ENCODE measurements at places on chromosomes 3 and 15. TPM values are rescaled to one million over a fixed set of nuclear protein-coding genes. Genes with fewer than 3 reads are reported as not detected.

- DNase-seq, result peak; percentile 27
Measured at GRCh38 chr15:76460871-76461270, 124.3 kb downstream of the ISL2 start.

DNA sequence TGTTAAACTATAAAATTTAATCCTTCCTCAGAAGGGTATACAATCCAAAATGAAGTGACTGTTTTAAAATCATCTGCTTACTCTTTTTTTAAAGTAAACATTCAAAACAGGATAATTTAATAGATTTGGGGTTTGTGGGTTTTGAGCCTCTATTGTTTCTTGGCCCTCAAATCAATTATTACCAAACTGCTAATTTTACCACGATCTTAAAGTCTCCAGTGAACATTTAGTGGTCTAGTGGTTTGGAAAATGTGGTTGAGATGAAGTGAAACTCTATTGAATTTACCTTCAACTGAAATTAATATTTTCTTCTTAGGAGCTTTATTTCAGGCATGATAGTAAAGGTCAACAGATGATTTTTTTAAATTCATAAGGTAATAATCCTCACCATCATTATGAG, 11.2 kb upstream of the ATP11B start:
- DNase-seq, result no peak

DNA sequence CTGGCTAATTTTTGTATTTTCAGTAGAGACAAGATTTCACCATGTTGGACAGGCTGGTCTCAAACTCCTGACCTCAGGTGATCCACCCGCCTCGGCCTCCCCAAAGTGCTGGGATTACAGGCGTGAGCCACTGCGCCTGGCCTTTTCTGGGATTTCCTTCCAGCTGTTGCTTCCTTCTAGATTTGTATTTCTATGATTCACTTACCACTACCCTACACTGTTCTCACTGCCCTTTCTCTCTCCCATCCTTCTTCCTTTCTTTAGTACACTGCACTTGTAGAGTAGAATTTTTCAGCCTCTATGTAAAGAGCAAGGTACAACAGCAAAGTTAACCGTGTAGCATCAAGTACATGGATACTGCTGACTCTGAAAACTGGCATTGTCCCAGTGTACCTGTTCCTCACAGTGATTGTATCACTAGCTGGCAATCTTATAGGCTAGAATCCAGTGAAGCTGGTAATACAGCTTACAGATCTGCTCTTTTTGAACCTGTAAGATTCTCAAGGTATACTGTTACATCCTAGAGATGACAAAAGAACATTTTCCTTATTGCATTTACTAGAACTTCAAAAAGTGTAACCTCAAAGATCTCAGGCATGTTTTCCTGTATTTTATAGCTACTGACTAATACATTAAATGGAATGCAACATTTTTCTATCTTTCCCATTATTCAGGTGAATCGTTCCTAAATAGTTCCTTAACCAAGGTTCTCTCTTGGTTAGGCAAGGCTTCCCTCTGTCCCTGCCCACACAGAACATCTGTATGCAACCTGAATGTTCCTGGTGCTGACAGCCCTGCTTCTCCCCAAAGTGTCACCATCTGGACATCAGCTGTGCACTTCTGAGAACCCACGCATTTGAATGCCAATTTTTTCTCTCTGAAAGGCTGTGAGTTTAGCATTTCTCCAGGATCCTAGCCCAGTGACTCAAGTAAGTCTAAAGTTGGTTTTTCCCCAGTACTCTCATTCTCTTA, 74.1 kb upstream of the RAP2B start:
- DNase-seq, result peak; percentile 66

GRCh38 chr3:98754483-98754882, 8.7 kb upstream of the ST3GAL6 start:
- no peak for DNase-seq

- DNase-seq, result no peak
Measured at GRCh38 chr3:105835606-105836005, 33.2 kb downstream of the CBLB start.

DNA sequence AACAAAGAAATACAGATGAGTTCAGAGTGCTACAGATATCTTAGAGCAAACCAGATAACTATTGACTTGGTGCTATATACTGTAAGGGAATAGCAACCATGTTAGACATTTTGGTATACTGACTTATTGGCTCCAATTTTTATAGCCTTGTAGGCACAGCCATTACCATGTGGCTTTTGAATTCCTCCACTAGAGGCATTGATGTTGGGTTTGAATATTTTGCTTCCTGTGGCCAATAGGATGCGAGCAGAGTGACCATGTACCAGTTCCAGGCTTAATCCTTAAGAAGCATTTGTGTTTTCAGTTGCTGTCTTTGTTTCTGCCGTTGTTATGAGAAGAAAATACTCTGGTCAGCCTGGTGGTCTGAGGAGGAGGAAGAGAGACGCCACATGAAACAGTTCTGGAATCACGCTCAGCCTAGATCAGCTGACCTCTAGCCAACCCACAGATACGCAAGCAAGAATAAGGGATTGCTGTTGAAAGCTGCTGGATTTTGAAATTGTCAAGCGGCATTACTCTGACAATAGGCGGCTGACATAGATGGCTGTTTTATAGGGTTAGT, 109.4 kb upstream of the TNIK start:
- no peak for DNase-seq

- DNase-seq, result no peak
Measured at GRCh38 chr15:77904436-77904821, 173.1 kb downstream of the TBC1D2B start.

GRCh38 chr3:28673446-28673845, 324.8 kb upstream of the AZI2 start:
- no peak for DNase-seq

GRCh38 chr15:64247535-64247905, 84.7 kb upstream of the PPIB start:
- no peak for DNase-seq

FETUB gene
- not detected for total RNA-seq

CRTC3 gene
- 23.7 TPM for total RNA-seq

CCDC54 gene
- total RNA-seq, result not detected

SH2D7 gene
- total RNA-seq, result not detected
